ENCODE measurements at places on chromosomes 3 and 15.

- no peak for DNase-seq
Measured at GRCh38 chr3:66567077-66567476, 66.3 kb upstream of the LRIG1 start.

GRCh38 chr3:38346587-38347410 lies at the start of gene XYLB:
TSS of gene XYLB (plus strand) at chr3:38346785. CDS start at chr3:38346869, 84 bp downstream.
- DNase-seq = peak; percentile 91

- DNase-seq = no peak
Measured at GRCh38 chr3:177599326-177599725, 402.0 kb upstream of the TBL1XR1 start.

DNA sequence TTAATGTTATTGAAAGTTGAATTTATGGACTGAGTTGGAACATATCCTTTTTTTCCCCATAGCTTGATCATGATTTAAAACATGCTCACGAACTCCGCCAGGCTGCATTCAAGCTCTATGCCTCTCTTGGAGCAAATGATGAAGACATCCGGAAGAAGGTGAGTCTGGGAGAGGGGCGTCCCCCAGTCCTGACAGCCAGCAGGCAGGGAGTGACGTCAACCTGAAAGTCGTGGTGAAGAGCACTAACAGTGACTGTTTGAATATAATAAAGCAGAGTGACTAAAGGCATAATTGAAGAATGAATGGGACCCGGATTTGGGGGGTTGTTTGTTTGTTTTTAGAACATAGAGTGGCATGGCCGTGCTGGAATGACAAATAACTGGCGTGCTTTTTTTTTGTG lies 57.9 kb downstream of the ARMC8 start:
- no peak for DNase-seq

GRCh38 chr15:90084876-90085423 lies 17.3 kb downstream of the IDH2 start:
- DNase-seq = no peak

GRCh38 chr3:65362688-65363087 lies 674.9 kb upstream of the ADAMTS9 start:
- no peak for DNase-seq

- DNase-seq = no peak
Measured at GRCh38 chr3:122510878-122511535, 3.7 kb downstream of the KPNA1 start.
